ENCODE measurements at places on chromosomes 2 and 18. TPM values are rescaled to one million over a fixed set of nuclear protein-coding genes. Genes with fewer than 3 reads are reported as not detected.

The GLI2 gene
- 3.7 TPM for total RNA-seq

The SPAG16 gene
- 35.9 TPM for total RNA-seq

The STAT4 gene
- total RNA-seq = 8.5 TPM

The AKAIN1 gene
- not detected for total RNA-seq

The XDH gene
- 3.1 TPM for total RNA-seq

The TMEM150A gene
- 23.1 TPM for total RNA-seq

The GCKR gene
- total RNA-seq = 2.2 TPM

The SRD5A2 gene
- 0.22 TPM for total RNA-seq

The ALPI gene
- 0.09 TPM for total RNA-seq

The L3MBTL4 gene
- total RNA-seq = 15.2 TPM

The LOXL3 gene
- total RNA-seq = 9.7 TPM

The CFC1 gene
- total RNA-seq = not detected

The NDC80 gene
- 0.63 TPM for total RNA-seq

The RAB27B gene
- total RNA-seq = 4.1 TPM

The STPG4 gene
- not detected for total RNA-seq

The BMPR2 gene
- 66.9 TPM for total RNA-seq

The WIPF1 gene
- total RNA-seq = 55.0 TPM

The UGT1A8 gene
- total RNA-seq = not detected

The ACTG2 gene
- total RNA-seq = 13.7 TPM

The CABYR gene
- total RNA-seq = 1.6 TPM

The TRIP12 gene
- total RNA-seq = 225 TPM
